ENCODE measurements at places on chromosomes 13 and 19.

- no peak for DNase-seq
Observed at GRCh38 chr19:56145698-56146097, 4.6 kb downstream of the ZNF444 start.

DNA sequence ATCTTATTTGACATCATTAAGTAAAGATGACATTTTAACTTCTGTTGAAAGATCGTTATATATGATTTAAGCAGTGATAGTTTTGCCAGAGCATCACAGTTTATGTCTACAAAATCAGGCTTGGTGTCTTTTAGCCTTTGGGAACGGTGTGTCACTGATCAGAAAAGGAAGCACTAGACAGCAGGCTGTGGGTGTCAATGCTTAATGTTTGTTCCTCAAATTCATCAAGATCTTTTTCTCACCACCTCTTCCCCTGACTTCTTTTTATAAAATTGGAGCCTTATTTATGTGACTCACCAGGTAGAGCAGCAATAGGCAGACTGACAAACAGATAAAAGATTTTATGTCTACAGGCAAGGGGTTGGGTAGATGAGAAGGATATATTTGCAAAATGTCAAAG lies 1558.5 kb downstream of the EFNB2 start:
- DNase-seq, result no peak

DNA sequence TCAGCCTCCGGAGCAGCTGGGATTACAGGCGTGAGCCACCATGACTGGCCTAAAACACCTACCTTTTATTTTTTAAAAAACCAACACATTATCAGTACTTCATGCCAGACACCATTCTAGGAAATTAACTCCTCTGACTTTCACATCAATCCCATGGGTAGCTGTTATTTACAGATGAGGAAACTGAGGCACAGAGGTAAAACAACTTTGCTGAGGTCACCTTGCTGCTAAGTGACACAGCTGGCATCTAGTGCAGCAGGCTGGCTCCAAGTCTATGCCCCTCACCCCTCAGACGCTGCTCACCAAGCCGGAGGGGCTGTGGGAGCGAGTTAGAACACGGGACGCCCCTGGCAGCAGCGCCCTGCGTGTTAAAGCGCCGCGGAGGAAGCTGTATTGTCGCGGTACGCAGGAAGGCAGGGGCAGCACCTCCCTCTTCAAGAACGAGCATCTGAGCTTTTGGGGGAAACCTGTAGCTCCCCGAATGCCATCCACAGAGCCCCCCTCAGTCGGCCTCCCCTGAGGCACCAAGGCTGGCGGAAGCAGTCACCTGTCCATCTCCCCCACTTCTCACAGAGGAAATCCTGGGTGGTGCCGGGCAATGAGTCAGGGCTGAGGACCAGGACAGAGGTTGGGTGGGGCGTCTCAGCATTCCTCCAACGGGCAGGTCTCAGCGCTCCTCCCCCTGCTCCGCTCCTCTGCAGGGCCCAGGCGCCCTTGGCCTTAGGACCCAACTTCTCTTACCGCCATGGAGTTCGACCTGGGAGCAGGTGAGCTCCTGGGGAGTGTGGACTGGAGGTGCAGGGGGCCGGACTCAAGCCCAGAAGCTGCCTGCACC lies at the start of gene C19orf33:
Gene C19orf33 (plus strand): TSS at position 735 of the 835 bp plus-strand sequence. CDS start 11 bp downstream, at position 746.
- DNase-seq, result no peak

GRCh38 chr19:19817357-19817756 lies 4.2 kb downstream of the ZNF506 start:
- DNase-seq, result no peak

All from AG04450 (cell line).